ENCODE measurements at places on chromosomes 3 and 15. TPM values are rescaled to one million over a fixed set of nuclear protein-coding genes. Genes with fewer than 3 reads are reported as not detected.

- no peak for DNase-seq
Measured at GRCh38 chr15:37537802-37538201, 396.6 kb upstream of the TMCO5A start.

GRCh38 chr3:154250291-154250690, 74.0 kb downstream of the DHX36 start:
- DNase-seq = no peak

DNA sequence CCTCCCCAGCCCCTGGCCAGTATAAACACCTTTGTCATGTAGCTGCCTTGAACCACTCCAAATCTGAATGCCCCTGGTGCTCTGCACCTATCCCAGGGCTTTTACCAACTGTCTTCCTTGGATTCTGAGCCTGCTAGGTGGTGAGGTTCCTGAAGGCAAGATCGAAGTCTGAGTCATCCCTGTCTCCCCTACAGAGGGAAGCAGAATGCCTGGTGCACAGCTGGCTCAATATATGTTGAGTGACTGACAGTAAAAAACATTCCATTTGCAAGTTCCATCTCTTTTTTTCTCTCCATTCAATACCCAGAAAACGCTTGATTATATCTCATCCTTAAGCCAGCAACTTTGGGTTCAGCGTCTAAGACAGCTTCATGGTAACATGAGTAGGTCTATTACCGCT, 24.7 kb downstream of the SLC24A1 start:
- no peak for DNase-seq

SPATA12 gene
- 0.15 TPM for total RNA-seq

DNA sequence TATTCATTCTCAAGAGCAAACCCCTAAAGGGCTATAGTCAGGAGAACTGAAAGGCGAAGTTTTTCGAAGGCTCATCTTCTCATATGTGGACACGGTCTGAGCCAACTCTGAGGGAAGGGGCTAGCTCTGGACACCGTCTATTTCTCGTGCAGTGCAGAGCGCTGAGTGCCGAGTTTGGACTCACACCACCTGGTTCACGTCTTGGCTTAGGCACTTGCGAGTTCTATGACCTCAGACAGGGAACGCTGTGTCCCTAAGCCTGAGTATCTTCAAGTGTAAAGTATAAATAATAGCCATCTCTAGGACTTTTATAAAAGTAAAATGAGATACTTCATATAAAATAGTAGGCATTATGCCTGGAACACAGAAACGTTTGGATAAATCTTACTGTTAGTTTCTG, 223.7 kb downstream of the FMN1 start:
- peak; percentile 60 for DNase-seq

GOLGA8T gene
- not detected for total RNA-seq

DNA sequence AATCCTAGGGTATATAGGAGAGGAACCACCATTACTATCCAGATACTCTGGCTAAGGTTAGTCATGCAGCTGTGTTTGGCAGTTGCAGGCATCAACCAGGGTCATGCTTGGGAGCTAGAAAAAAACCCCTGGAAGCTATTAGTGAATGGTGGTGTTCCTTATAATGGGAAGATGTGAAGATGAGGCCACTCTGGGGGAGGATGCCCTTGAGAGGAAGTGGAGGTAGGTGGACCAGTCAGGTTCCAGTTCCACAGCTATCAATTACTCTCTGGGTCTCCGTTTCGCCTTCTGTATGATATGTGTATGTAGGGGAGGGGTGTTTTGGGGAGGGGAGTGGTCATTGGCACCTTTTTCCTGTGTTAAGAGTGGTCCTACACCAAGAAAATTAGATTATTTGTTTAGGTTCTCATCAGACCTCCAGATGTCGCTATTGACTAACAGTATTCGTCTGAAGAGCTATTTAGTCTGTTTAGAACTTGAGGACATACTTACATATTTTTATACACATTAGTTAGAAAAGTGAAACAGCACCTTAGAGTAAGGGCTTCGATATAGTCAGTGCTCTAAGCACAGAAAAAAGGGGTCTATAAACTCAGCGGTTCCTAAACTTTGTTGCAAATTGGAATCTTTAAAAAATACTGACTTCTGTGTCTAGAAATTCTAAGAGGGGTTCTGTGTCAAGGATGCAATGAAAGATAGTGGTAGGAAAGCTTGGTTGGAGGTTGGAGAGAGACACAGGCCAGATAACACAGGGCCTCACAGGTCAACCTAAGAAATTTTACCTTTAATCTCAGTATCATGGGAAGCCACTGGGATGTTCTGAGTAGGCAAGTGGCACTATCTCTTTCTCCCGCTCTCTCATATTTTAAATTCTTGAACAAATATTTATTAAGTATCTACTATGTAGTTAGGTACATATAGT, 9.1 kb upstream of the HPS3 start:
- no peak for DNase-seq

DNA sequence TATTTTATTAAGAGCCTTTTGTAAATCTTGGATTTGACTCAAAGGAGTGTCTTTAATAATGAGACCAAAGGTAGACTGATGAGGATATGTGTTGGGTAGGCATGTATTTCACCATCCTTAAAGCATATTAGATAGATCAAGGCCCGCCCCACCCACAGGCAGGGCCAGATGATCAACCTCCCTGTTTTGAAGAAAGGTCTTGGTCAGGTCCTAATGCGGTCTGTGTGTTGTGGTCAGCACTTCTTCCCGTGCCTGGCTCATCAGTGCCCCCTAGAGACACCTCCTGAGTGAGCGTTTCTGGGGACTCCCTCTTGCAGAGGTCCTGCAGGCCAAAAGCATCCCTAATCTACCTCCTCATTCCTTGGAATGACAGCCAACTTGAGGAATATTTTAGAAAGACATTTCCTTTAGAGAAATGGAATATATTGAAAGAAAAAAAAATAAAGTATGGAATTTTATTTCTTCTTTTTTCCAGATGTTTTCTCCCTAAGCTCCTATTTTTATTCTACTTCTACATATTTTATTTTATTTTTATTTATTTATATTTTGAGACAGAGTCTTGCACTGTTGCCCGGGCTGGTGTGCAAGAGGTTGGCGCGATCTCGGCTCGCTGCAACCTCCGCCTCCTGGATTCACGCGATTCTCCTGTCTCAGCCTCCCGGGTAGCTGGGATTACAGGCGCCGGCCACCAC, 6.0 kb downstream of the TM4SF4 start:
- peak; percentile 83 for DNase-seq

CSTA gene
- 39.5 TPM for total RNA-seq

- DNase-seq = no peak
Measured at GRCh38 chr3:133452641-133453319, 52.9 kb downstream of the BFSP2 start.

DNA sequence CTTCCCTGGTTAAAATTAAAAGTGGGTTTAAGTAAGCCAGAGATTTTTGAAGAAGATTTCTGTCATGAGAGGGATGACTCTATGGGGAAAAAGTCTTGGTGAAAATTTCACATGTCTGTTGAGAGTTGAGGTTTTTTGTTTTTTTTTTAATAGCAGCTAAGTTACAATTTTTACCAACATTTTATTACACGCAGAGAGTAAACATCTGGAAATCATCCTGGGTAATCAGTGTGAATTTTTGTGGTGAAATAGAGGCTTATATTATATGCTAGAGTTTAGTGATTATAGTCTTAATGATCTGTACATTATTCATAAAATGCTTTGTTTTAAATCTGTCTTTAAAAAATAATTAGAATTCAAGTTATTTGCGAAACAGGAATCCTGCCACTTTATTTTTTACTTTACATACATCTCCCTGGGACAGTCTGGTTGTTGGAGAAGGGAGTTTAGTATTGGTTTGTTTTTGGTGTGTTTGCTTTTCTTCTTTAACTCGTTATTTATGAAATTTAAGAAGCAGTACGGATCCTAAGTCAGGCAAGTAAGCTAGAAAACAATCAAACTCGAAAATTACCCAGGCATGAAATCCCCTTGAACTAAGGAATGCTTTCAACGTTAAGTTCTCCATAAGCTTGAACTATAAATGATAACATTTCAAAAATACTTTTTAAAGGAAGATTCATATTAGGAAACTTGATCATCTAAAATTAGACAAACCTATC, 143.4 kb upstream of the TSC22D2 start:
- DNase-seq = no peak

GRCh38 chr3:171113716-171114115, 87.2 kb upstream of the SLC2A2 start:
- no peak for DNase-seq

DNA sequence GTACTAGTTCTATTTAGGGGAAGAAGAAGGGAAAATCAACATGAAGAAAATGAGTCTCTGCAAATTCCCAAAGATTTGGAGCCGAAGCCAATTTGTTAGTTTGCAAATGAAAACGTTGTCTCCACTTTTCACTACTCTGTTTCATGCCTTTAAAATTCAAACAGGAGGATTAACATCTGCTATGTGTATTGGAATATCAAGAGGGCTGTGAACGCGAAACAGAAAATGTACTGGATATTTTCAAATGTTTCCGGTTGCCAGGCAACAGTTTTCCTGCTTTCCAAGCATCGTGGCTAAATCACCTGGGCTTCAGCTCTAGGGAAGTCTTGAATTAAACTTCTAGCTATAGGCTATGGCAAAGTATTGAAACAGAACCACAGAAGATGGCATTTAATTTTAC, 172.8 kb downstream of the KCNMB2 start:
- no peak for DNase-seq

DNA sequence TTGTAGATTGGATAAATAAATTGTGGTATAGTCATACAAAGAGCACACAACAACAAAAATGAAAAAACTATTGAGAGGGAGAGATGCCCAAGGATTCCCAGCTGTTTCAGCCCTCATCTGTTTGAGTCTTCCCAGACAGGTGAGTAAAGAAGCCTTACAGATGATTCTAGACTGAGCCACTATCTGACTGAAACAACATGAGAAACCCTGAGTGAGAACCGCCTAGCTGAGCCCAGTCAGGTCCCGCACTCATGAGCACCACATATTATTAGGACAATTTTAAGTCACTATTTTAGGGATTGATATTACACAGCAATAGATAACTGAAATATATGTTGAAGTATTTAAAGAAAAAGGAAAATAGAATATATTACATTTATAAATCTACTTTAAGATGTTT, 19.0 kb downstream of the POPDC2 start:
- DNase-seq = no peak

DNA sequence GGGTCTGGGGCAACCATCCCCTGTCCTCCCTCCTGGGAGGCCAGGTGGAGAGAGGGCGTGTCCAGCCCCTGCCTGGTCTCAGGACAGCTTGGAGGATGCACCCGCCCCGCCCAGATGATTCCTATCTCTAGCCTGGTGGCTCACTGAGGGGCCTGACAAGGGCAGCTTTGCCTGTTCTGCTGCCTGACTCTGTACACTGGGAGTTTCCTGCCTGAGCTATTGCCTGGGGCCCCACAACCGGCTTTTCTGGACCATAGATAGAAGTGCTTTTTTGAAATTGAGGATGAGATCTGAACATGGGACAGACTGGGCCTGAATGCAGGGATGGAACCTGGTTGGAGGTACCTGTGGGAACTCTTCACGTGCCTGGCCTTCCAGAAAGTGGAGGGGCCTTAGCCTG, 751 bp upstream of the PLA2G4E start:
- no peak for DNase-seq

DNA sequence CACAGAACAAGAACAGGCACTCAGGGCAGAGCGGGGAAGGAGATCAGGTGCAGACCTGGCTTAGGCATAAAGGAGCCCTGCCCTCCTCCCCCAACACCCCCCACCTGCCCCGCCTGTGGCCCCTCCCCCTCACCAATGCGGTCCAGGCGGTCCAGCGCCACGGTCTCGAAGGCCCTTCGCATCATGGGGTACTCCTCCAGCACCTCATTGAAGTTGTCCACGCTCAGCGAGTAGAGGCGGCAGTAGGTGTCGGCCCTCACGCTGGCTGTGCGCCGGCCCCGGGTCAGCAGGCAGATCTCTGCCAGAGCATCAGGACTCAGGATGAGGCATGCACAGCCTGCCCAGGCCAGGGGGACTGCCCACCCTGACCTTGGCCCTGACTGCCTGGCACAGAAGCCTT, 44.8 kb downstream of the HCN4 start:
- no peak for DNase-seq

DNA sequence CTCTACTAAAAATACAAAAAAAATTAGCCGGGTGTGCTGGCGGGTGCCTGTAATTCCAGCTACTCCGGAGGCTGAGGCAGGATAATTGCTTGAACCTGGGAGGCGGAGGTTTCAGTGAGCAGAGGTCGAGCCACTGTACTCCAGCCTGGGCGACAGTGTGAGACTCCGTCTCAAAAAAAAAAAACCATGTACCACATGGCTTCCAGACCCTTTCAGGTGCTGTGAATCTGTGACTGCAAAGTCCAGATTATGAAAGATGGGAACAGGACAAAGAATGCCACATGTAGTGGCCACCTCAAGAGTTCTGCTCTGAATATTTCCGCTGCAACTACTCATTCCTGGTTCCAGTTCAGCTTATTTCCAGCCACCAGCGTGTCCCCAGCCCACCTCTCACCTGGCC, 8.4 kb upstream of the DCAF1 start:
- DNase-seq = no peak

CSPG4 gene
- 15.0 TPM for total RNA-seq

DNA sequence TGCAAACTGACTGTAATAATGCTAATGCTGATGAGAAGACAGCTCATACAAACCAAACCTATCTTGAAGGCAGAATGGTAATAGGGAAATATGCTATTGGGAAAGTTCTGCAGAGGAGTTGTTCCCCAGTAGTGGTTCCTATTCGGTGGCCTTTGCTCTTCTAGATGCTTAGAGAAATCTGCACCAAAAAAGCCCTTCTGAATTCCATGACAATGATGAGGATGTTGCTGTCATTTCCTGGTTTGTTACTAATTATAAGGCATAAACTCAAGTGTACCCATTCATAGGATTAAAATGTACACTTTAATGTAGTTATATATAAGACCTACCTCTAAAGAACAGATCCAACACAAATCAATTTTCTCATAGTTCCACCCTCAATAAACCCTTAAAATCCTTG, 30.1 kb downstream of the TOMM70 start:
- DNase-seq = no peak

IDH3A gene
- 78.3 TPM for total RNA-seq

DNA sequence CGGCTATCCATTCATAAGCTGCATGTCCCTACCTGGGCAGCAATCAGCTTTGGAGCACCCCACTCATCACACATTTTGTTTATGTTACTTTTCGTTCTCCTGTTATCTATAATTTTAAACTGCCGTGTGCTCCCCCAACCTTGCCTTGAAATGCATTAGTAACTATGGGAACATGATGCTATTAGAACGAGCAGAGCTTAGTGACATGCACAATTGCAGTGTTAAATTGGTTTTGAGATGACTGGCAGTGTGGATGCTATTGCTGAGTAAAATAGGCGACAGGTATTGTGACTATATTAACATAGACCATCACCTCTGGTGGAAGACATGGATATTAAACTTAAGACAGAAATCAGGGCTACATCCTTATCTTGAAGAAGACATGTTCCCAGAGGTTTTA, 191.6 kb downstream of the KCNAB1 start:
- no peak for DNase-seq

PIERCE2 gene
- 2.7 TPM for total RNA-seq

DNA sequence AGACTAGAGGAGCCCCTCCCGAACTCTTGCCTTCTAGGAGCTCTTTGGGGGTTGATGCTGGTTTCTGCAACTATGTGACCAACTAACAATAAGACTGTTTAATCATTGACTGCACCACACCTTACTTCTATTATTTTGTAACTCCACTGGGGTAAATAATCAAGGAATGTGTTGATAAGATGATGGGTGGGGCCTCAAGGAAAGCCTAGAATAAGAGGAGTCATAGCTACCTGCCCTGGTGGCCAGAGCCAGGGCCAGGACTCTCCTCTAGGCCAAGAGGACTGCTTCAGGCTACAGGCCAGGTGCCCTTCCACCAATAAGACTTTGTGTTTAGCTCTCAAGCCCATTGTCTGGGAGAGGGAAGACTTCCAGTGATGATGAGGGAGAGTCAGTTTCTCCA, 41.2 kb upstream of the PIAS1 start:
- DNase-seq = peak; percentile 58

GRCh38 chr15:29208836-29209235, 60.8 kb downstream of the NSMCE3 start:
- DNase-seq = no peak

GNAT1 gene
- not detected for total RNA-seq

Data from lower lobe of right lung (tissue), 2 donors.